GM03348 (cell line): ENCODE measurements at places on chromosomes 1 and 21.
A peak's percentile ranks its signal among the peaks of the same experiment; 100 is the strongest.

GRCh38 chr1:236058141-236058934 is 6.6 kb downstream of the NID1 start:
- DNase-seq, result peak; percentile 53

GRCh38 chr1:9732123-9732971 is 80.8 kb downstream of the PIK3CD start:
- no peak for DNase-seq

GRCh38 chr1:110409316-110409715 is 1.8 kb upstream of the LAMTOR5 start:
- DNase-seq, result no peak

GRCh38 chr1:165772739-165773138 is 4.1 kb upstream of the TMCO1 start:
- no peak for DNase-seq

DNA sequence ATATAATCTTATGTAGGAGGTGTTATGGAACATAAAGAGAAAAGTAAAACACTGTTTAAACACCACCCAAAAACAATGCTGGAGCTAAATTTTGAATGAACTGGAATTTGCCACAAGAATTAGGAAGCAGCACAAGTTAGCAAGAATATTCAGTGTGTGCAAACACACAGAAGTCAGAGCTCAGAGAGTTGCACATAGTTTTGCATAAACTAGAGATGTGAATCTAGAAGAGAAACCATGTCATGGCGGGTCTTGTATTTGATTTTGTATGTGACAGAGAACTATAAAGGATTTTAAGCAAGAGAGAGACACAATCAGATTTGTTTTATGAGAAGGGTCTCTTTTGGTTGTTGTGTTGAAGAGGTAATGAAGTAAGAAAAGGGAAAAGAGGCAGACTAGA is 38.2 kb downstream of the SELENOF start:
- no peak for DNase-seq

DNA sequence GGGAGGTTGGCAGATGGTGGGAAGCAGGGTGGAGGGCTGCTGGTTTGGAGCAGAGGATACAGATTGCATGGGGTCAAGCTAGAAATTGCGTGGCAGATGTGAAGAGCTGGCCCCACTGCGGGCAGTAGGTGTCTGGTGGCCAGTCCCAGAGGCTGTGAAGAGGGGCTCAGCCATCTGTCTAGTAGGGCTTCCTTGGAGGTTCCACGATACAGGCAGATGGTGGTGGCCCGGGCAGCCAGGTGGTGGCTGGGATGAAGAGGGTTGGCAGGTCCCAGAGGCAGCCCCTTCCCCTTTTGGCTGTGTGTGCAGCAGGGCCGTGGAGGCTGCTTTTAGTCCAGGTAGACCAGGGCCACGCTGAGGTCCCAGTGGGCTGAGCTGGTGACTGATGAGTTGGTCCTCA is 16.6 kb downstream of the PSEN2 start:
- DNase-seq, result no peak

- DNase-seq, result no peak
Measured at GRCh38 chr1:218882454-218882853, 291.2 kb upstream of the LYPLAL1 start.

DNA sequence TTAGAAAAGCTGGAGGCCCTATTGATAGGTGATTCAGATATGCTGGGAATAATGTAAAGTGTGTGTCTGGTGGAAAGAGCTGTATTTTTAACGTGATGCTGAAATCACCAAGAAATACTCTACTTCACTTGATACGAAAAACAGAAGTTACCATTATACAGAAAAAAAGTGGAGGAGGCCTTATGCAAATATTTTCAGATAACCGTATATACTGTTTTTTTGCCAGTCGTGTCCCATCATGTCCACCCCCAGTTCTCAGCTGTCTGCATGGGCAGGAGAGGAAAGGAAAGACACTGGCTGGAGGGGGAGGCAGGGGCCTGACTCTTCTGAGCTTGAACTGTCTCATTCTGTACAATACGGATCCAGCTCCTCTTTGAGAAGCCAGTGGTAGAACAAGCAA is 51.1 kb downstream of the KCNJ6 start:
- no peak for DNase-seq

- DNase-seq, result no peak
Measured at GRCh38 chr1:246836209-246836966, 95.4 kb downstream of the AHCTF1 start.

DNA sequence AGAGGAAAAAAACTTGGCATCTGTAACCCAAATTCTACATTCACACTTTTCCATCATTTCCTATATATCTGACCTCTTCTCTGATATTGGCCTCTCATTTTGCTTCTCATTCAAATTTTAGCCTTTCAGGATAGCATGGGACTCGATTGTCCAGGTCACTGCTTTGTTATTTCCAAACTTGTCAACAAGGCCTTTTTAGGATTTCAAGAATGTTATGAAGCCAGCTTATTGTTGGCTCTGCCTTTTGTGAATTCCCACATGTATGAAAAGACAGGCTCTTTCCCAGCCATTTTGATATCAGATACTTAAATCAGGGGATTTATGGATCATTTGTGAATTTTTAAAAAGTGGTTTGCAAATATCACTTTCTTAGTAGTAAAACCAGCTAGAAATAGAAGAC is 663.5 kb downstream of the NCAM2 start:
- DNase-seq, result no peak

DNA sequence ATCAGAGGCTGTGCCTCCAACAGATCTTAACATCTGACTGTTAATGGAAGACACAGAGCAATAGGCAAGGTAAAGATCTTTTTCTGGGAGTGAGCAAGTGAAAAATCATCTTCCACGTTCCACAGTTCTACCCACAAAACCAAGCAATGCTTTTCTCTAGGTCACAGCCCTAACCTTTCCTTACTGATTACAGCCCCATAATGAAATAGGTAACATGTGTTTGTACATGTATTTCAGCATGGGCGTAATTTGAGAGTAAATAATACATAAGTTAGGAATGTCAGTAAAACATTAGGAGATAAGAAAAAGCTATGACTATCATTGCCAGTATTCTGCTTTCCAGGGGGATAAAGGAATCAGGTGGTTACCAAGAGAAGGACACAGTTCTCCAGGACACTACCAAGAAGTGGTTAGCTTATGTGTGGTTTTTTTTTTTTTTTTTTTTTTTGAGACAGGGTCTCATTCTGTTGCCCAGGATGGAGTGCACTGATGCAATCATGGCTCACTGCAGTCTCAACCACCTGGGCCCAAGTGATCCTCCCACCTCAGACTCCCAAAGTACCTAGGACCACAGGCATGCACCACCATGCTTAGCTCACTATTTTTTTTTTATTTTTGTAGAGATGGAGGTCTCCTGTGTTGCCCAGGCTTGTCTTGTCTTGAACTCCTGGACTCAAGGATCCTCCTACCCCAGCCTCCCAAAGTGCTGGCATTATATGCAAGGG is 72.0 kb downstream of the DAP3 start:
- no peak for DNase-seq

DNA sequence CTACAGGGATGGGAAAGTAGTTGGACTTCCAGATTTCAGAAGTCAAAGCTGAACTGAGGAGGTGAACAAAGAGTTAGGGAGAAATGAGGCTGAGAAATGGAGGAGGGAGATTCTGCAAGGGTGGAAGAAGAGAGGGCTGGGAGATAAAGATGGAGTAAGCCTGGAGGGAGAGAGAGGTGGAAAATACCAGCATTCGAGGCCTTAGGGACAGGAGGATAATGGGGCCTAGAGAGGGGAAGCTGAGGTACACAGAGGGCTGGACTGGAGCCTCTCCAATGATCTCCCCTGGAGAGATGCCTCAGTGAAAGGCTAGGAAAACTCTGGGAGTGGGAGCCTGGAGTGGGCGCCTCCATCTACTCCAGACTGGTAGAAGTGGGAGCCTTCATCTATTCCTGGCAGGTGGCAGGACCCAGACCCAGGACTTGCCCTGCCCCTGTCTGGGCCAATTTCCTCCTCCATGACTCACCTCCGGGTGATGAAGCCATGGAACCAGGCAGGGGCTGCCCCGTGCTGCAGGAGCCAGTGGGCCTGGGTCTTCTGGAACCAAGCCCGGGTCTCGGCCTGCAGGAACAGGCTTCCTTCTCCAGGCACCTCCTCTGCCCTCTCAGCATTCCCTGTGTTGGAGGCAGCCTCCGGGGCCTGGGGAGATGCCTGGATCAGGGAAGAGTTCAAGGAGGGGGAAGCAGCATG is 1.9 kb downstream of the SH2D2A start:
- no peak for DNase-seq

- no peak for DNase-seq
Measured at GRCh38 chr1:60367532-60367931, 294.0 kb upstream of the C1orf87 start.

- DNase-seq, result peak; percentile 95
Measured at GRCh38 chr1:119712342-119713038, 756 bp downstream of the PHGDH start.

DNA sequence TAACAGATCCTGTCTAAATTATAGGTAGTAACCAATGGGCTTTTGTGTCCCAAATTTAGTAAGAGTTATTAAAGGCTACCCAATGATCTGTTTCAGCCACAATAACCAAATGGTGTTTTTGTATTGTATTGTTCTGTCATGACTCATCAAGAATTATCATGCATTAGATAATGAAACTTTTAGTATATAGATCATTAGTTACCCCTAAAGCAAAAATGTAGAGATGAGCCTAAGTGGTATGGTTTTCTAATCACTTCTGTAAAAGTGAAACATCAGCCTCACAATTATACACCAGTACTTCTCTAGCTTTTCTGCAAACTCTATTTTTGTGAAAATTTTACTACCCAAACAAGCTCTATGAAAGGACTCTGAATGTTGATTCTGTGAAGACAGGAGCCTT is 71.4 kb downstream of the LRRC7 start:
- DNase-seq, result no peak

DNA sequence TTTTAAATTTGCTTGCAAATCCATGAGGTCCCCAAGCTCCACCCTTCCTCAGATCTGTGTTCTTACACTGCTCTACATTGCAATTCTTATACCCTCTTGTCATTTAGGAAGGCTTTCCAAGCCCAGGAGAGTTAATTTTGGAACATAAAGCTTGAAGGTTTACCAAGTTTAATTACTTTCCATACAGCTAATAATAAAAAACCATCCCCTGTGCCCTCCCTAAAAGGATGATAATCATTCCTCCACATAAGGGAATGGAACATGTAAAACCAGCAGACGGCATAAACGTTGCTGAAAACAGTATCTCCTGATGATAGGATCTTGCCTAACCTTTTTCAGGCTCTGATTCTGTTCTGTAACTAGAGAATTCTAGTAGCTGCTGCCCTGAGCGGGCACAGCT is 23.9 kb upstream of the SIPA1L2 start:
- no peak for DNase-seq

DNA sequence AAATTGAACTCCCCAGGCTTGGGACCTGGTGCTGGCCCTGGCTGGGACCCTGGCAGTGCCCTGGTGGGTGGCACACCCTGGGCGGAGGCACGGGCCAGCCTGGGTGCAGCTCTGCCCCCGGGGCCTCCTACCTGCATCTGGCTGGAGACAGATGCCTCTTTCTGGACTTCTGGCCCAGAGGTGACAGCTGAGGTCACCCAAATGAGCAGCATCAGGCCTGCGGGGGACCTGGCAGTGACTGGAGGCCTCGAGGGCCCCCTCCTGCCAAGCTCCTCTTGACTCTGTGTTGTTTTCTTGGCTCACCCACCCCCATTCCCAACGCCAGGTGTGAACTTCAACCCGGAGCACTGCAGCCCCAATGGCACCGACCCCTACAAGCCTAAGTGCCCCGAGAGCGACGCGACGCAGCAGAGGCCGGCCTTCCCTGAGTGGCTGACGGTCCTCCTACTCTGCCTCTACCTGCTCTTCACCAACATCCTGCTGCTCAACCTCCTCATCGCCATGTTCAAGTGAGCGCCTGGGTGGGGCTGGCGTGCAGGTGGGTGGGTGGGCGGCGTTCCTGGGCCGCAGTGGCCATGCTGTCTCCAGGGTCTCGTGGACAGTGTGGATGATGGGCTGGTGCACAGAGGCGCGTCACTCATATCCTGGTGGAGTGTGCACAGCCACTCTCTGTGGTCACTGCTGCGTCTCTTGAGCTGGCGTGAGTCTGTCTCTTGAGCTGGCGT is 41.6 kb upstream of the LRRC3 start:
- DNase-seq, result no peak

- no peak for DNase-seq
Measured at GRCh38 chr1:7638078-7638477, 133.0 kb upstream of the VAMP3 start.

GRCh38 chr1:111209622-111210021 is 9.2 kb upstream of the DENND2D start:
- no peak for DNase-seq

DNA sequence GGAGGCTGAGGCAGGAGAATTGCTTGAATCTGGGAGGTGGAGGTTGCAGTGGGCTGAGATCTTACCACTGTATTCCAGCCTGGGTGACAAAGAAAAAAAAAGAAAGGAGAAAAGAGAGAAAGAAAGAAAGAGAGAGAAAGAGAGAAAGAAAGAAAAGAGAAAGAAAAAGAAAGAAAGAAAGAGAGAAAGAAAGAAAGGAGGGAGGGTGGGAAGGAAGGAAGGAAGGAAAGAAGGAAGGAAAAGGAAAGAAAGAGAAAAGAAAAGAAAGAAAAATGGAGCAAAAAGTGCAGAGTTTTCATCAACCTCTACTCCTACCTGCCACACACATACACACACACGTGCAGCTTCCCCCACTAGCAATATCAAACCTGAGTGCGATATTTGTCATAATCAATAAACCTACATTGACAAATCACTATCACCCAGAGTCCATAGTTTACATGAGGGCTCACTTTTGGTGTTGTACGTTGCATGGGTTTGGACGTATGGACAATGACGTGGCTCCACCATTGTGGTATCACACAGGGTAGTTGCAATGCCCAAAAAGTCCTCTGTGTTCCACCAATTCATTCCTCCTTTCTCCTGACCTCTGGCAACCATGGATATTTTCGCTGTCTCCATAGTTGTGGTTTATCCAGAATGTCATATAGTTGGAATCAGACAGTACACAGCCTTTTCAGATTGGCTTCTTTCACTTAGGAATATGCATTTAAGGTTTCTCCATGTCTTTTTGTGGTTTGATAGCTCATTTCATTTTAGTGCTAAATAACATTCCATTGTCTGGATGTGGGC is 36.5 kb downstream of the EVA1C start:
- peak; percentile 34 for DNase-seq

DNA sequence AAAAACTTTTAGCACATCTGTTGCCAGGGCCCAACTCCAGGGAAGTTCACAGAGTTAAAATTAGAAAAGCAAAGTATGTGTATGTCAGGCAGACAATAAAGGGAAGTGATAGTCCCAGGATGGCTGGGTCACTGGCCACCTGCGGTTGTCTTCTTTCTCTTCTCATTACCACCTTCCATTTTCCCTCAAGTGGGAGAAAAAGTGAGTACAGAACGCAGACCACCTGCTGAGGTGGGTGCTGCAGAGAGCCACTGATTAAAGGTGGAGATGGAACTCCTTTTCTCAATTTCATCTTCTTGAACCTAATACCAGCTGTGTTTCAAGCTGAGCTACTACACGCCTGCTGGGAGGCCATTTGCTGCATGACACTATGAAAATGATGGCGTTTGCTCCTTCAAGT is 88.8 kb upstream of the PDE4B start:
- DNase-seq, result no peak

DNA sequence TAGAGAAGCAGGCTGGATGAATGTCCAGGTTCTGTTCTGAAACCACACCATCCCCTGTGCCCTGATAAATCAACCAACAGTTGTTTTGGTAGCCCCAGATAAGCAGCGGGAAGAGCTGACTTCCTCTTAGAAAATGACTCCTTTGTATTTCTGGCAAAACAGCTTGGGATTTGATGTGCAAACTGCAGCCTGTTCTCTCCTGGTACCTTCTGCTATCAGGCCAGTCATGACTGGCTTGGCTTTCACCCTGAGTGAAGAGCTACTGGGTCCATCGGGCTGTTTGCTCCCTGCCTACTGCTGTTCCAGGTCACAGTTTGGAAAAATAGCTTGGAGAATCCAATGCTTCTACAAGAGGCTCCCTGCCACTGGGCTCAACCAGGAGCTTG is 116.8 kb downstream of the DTL start:
- DNase-seq, result no peak

- DNase-seq, result no peak
Measured at GRCh38 chr1:157439302-157439954, 112.9 kb downstream of the FCRL5 start.
